A172 (cell line): ENCODE measurements at places on chromosomes 1 and 21. TPM values are rescaled to one million over a fixed set of nuclear protein-coding genes. Genes with fewer than 3 reads are reported as not detected.

Gene KCNA2
- 0.02 TPM in 1 of 2 replicates, not detected in the other for total RNA-seq

Gene AMY1A
- not detected in 2 replicates for total RNA-seq

Gene TRNAU1AP
- total RNA-seq = 15.2 and 17.1 TPM in 2 replicates

Gene UBASH3A
- total RNA-seq = not detected in 2 replicates

Gene AADACL3
- not detected in 2 replicates for total RNA-seq

GRCh38 chr1:26544126-26544525 is 14.6 kb downstream of the RPS6KA1 start:
- DNase-seq = no peak

GRCh38 chr1:25094995-25095394 is 137.3 kb downstream of the SYF2 start:
- DNase-seq = no peak

GRCh38 chr1:229875086-229875485 is 192.0 kb upstream of the GALNT2 start:
- DNase-seq = no peak

DNA sequence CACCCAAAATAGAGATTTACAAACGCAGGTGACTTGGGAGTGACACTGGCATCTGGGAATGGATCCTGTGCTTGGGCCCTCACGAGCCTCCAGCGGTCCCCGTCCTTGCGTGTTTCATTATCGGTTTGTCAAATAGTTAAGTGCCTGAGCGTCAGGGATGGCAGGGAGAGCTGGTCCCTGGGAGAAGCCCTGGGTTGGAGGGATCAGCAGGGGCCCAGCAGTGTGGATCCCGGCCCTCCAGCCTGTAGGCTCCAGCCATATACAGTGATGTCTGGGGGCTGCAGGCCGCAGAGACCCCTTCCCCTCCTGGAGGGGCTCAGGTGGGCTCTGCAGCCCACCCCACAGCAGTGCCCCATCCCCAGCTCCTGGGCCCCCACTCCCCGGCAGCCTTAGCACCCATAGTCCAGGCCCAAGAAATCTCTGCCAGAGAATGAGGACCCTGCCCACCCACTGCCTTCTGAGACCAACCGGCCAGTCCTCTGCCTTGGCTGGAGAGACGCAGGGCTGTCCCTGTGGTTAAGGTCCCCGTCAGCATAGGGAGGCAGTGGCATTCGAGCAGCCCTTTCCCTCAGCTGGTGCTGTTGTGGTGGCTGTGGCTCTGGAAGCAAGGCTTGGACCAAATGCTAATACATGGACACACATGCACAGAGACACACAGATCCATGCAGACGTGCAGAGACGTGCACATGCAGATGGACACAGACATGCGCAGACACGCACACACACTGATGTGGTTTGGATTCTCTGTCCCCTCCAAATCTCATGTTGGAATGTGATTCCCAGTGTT is 2.4 kb upstream of the SLC19A1 start:
- no peak for DNase-seq

- DNase-seq = no peak
These were observed at the start of gene SAMD11 for GRCh38 chr1:923131-923990. Gene SAMD11 (plus strand): TSS chr1:923923. CDS start chr1:924432, 509 bp downstream.

DNA sequence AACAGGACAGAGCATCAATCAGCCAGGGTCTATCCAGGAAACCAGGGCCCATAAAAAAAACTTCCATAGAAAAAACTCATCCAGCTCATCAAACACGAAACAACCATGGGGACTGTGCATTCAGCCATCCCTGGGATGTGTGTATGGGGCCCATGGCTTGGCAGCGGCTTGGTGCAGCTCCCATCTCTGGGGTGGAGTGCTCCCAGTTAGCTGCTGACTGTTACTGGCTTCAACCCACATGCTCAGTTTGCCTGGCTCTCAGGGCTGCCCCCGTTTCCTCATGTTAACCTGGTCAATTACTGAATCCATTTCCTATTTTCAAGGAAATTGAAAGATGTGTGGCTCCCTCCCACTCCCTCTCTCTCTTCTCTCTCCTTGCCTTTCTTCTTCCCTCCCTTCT is 37.3 kb upstream of the STUM start:
- DNase-seq = no peak

DNA sequence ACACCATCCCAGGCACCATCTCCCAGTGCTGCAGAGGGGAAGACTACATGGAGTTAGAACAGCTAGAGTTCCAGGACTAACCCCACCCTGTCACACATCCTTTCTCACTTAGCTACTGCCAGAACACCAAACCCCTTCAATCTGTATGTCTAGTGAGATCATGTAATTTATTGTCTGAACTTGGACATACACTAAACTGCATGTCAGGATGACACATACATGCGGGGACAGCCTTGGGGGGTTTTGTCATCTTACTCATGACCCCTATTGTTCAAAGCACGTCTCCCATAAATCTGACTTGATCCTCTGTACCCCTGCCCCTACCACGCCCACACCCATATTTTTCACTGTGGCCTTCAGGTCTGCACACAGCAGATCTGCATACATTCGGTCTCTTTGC is 71.3 kb downstream of the GABPA start:
- DNase-seq = no peak
